Inflammatory macrophage treated with lipopolysaccharide for 4 hours (primary cell): ENCODE measurements at places on chromosomes 7 and 10.
A peak's percentile ranks its signal among the peaks of the same experiment; 100 is the strongest.

DNA sequence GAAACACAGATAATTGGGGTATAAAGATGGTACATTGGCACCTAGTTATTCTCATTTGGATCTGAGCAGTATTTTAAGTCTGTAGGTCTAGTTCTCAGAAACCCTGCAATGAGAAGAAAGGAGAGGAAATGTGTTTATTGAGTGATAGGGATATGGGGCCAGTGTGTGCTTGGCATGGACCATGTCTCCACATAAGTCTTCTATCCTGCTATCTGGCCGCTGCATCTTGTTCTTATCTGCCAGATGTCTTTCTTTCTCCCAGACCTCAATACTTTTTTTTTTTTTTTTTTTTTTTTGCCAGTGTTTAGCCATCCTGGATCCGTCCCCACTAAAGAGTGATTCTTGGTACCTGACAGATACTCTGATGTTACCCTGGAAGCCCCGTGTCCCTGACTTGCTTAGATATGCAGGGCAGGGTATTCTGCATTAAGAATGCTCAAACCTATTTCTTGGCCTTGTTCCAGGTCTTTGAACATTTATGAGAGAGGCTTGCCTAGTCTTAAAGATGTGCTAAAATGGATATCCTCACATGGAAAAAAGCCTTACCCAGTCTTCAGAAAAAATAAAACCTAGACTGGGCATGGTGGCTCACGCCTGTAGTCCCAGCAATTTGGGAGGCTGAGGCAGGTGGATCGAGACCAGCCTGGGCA, 10.0 kb downstream of the MTURN start:
- no peak for DNase-seq

DNA sequence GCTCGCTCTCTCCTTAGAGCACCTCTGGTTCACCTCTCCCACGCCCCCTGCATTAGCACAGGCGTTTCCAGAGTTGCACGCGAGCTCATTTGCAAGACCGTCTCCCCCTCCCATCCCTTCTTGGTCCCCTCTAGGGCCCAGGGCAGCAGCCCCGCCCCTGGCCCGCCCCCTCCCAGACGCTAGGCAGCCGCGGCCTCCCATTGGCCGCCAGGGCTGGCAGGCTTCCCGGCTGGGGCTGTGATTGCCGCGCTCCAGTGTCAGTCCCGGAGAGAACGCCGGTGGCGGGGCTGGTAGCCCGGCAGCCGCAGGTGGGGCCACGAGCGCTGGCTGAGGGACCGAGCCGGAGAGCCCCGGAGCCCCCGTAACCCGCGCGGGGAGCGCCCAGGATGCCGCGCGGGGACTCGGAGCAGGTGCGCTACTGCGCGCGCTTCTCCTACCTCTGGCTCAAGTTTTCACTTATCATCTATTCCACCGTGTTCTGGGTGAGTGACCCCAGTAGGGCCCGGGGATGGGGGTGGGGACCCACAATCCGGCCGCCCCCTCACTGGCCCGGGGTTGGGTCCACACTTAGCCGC, at the start of gene TSPAN15:
Gene TSPAN15 (plus strand): TSS at position 257 of the 575 bp plus-strand sequence. CDS start 130 bp downstream, at position 387.
- DNase-seq: peak; percentile 79

DNA sequence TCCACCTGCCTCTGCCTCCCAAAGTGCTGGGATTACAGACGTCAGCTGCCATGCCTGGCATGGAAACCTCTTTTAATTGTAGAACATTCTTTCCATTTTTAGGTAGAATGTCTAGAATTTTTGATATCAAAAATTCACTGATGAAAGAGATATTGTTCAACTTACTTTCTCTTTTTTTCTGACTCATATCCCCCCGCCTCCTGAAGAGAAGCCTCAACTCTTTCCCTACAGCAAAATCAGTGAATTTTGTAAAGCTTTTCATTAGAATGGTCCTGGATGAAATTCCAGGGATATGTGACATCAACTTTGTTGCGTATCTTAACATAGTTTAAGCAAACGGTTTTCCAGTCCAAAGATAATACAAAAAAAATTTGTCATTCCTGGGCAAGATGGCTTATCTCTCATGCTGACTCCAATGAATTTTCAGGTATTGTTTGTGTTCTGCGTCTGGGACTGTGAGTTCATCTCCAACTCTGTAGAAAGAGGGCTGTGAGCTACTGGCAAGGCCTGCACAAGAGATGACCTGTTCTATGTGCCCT, 256.8 kb downstream of the BMPER start:
- no peak for DNase-seq

DNA sequence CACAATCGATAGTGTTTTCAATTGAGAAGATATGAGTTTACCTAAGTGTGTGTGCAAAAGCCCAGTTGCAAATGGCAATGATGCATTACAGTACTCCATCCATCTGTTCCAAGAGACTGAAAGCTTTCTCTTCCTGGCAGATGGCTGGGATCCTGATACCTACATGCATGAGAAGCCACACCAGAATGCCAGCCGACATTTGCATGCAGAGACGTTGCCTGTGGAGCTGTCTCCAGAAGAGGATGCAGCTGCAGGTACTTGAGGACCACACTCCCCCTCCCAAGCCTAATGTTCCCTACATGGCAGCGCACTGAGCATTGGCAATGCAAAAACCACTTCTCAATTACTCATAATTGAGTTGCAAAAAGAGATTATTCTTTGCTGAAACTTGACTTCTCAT, 332.1 kb downstream of the WDR11 start:
- no peak for DNase-seq

DNA sequence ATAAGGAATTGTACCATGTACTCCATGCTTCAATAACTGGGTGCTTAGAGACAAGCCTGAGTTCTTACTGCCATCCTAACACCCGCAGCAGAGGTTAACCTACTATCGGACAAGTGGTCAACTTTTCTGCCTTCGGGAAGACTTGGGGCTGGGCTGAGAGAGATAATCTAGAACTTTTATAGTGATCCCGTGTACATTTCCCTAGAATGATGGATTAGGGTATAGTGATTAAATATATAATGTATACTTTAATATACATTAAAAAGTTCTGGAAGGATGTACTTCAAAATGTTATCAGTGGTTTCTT, 12.2 kb upstream of the HNRNPF start:
- DNase-seq: no peak

DNA sequence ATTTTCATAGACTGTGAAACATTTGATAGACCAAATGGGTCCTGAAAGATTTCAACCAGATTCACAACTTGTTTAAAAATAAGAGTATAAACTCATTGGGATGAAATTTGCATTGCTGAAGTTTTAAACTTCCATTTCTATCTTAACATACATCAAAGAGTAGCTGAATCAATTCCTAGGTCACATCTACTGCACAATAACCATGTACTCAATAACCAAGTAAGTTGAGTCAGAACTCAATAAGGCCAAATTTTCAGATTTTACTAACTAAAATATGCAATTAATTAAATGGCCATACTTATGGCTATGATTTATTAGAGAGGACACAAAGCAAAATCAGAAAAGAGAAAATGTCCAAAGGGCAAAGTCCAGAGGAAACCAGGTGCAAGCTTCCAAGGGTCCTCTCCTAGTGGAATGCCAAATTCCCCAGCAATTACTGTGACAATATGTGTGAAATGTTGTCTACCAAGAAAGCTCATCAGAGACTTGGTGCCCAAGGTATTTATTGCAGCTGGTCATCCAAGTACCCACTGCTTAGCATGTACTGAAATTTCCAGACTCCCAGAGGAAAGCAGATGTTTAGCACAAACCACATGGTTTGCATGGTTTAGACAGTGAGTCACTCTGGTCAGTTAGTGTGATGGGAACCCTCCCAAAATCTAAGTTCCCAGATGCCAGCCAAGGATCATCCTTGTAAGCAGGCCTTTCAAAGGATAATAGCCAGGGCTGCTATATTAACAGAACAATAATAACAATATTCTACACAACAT, 238.9 kb downstream of the IPMK start:
- DNase-seq: no peak

GRCh38 chr10:12308736-12309375, 40.5 kb upstream of the CAMK1D start:
- no peak for DNase-seq

GRCh38 chr7:36677769-36678437, 46.4 kb downstream of the AOAH start:
- peak; percentile 47 for DNase-seq

GRCh38 chr10:31668326-31668725, 260.3 kb downstream of the ARHGAP12 start:
- DNase-seq: peak; percentile 62

DNA sequence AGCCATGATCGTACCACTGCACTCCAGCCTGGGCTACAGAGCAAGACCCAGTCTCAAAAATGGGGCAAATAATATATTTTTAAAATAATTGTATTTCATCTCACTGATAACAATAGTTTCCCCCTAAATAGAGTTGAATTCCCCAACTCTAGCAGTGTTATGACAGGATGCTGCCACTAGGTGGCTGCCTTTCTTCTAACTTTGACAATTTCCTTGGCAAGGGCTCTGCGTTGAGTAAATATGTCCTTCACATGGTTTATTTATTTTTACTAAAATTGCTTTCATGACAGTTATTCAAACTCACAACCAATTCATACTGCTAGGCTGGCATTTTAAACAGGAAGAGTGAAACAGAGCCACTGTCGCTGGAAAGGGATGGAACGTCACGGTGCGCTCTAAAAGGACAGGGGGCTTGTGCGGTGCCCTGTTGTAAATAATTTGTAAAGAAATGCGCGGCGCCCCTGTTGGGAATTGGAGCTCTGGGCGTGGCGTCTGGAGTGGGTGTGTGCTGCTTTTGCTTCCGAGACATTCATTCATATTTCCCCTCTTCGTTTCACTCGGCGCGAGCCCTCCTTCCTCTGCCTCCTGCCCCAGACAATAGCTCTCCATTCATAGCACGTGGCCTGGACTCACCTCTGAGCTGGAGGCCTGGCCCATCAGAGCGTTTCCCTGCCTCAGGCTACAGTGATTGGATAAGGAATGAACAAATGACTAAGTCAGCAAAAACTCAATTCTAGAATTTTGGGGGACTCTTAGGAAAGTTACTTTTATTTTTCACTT, 20.5 kb upstream of the PITRM1 start:
- DNase-seq: peak; percentile 47

GRCh38 chr7:21767300-21767900, 178.3 kb downstream of the CDCA7L start:
- DNase-seq: peak; percentile 14

GRCh38 chr7:80047856-80048459, 86.7 kb upstream of the GNAI1 start:
- no peak for DNase-seq

DNA sequence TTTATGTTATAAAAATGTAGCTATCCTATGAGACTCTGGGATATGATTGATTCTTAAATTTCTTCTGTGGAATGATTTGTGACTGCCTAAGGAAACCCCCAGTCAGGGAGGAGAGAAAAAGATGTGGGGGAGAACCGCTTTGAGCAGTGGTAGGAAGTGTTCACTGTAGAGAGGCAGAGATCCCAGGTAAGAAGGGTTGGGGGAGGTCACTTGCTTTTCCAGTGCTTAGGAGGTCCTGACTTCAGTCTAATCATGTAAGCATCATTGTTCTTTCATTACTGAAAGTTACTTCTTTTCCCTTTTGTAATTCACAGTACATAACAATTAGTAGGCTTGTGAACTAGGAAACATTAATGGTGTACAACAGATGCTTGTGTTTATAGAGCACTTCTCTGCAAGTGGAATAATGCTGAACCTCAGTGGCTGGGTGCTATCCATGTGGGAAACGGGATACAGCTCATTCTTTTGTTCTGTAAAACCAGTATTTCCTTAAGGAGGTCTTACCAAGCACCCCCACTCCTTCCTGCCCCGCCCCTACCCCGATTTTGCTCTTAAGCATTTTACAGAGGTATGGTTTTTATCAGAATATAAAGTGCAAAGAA, 165.4 kb downstream of the ST7 start:
- no peak for DNase-seq

DNA sequence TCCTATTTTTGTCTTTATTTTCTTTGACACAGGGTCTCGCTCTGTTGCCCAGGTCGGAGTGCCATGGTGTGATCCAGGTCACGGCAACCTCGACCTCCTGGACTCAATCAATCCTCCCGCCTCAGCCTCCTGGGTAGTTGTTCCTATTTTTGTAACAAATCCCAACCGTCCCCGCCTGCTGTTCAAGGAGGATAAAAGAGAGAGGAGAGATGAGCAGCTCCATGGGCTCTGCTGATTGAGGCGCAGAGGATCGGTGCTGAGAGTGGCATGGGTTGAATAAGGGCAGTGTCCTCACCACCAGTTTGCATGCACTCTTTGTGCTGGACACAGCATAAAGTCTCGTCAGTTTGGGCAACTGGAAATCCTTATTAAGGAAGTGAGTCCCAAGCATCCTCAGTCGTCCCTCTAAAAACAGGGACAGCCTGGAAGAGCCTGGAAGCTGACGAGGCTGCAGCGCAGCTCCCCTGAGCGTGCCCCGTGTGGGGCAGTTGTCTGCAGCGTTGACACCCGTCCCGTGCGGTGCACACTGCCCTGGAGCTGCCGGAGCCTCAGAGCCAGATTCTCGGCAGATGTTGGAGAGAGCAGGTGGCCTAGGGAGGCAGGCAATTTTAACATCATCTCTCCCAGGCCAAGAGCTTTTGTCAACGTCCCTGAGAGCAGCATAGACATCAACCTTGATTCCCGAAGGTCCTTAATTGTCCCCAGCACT, 404.2 kb upstream of the RNF32 start:
- no peak for DNase-seq

DNA sequence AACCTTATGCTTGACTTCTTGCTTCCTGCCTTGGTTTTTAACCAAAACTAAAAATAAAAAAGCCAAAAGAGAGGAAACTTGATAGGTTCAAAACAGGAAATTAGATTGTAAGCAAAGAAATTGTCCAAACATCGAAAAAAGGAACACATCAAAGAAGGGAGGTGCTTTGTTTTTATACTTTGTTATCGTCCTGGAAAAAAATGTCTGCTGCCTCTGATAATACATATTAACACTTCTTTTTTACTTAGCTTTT, 286.6 kb upstream of the C7orf33 start:
- DNase-seq: no peak

GRCh38 chr10:58275908-58276307, 6.9 kb downstream of the CISD1 start:
- no peak for DNase-seq

DNA sequence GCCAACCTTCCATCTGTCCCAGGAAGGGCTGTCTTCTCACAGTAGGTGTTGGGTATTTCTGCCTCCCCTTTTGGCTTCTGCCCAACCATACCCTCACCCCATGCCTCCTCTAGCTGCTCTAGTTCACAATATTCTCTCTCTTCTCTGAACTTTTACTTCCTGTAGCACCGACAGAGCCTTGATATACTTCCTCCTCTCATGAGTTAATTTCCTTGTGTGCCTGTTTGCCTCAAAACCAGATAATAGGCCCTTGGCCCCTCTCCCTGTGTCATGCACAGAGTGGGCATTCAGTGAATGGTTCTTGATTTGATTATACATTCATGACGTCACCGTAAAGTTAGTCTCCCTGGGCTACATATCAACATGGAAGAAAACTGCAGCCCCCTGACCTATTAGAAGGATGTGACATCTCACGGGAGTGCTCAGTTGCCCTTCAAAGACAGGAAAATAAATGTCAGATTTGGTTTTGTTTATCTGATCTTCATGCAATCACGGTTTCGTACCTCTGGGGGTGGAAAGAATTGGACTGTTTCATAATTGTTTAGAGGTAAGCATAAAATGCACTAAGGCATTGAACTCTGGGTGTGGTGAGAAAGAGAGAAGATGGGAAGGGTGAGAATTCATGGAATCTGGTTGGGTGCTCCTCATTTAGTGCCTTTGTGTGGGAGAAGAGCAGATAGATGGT, 127.7 kb downstream of the ITIH5 start:
- DNase-seq: no peak
